Effector memory CD8-positive, alpha-beta T cell (primary cell): ENCODE measurements at places on chromosomes 6 and 20.

DNA sequence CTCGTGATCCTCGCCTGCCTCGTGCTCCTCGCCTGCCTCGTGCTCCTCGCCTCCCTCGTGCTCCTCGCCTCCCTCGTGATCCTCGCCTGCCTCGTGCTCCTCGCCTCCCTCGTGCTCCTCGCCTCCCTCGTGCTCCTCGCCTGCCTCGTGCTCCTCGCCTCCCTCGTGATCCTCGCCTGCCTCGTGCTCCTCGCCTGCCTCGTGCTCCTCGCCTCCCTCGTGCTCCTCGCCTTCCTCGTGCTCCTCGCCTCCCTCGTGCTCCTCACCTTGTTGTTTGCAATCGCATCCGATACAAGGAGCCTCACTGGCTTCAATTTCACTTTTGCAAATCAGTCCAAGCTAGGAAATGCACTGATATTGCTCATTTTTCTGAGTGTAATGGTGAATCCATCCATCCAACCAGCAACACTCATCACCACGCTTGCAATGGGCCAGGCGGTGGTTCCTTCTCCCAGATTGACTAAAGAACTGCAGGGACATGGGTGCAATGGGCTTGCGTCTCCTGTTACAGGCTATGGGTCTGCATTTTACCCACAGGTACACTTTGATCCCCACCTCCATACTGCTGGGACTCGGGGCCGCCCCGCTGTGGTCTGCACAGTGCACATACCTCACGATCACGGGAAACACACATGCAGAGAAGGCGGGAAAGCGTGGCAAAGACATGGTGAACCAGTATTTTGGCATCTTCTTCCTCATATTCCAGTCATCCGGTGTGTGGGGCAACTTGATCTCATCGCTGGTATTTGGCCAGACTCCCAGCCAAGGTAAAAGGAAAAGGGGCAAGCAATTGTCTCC, 4.6 kb downstream of the UNC93A start:
- DNase-seq = no peak

DNA sequence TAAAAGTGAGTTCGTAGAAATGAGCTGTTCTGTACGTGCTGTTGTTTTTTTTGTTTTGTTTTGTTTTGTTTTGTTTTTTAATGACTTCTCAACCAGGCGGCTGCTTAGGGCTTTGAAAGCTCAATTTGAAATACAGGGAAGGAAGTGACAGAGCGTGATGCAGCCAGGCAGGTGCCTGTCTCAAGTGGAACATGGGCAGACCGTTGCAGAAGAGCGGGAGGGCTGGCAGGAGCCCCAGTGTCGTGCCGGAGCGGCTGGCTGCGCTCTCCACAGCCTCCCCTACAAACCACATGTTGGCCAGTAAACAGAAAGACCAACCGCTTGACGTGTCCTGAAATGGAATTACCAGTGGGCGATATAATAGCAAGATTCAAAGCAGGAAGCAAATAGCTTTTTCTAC, 164.9 kb upstream of the RREB1 start:
- no peak for DNase-seq

- DNase-seq = no peak
Observed at GRCh38 chr6:16778521-16778920, 17.3 kb upstream of the ATXN1 start.

GRCh38 chr6:40997234-40997957, 41.6 kb downstream of the UNC5CL start:
- DNase-seq = no peak

DNA sequence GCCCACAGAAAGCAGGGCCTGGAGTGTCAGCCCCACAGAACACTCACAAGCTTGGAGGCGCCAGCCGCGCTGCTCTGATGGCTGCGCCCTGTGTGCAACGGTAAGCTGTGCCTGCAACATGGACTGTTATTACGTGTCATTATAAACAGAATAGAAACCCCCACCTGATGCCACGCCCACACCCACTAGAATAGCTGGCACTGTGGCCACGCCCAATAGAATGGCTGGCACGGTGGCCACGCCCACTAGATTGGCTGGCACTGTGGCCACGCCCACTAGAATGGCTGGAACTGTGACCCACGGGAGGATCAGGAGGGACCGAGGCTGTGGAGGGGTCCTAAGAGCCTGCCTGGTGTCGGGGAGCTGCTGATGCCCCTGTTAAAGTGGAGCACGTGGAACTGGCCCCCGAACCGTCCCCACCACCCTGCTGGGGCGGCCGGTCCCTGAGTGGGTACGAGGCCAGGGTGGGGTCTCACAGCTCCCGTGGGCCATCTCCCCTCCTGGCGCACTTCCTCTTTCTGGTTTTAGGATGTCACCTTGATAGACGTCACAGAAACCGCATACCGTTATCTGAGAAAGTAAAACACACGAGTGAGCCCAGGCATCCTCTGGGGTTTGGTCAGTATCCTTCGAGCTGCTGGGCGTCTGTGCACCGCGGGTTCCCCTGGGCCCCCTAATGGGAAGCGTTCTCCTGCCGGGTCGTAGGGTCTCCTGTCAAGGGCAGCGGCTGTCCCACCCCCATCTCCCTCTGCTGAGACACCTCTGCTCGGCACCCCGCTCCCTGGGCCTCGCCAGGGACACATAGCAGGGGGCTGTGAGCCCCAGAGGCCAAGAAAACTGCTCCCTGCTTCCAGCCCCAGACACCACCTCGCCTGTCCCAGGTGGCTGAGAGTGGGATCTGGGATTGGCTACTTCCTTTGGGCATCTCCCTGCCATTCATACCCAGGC, 25.4 kb downstream of the SLC17A9 start:
- DNase-seq = peak; percentile 85

- no peak for DNase-seq
Observed at GRCh38 chr6:138719744-138720143, 53.8 kb upstream of the CCDC28A start.

DNA sequence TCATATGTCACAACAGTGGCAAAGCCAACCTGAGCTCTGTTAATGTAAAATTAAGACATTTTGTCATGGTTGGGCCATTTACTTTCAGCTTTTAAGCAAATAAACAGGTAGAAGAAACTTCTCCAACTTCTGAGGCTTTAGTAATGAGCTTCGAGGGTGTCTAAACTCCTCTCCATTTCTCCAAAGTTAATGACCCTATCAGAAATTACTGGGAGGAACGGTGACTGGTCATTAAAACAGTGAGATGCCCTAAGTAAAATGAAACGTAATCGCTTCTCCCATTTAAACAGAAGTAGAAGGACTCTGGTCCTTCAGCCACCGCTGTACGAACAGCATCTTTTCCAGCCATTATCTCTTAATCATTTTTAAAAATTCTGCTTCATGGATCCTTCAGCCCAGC, 986.9 kb upstream of the MANEA start:
- no peak for DNase-seq

DNA sequence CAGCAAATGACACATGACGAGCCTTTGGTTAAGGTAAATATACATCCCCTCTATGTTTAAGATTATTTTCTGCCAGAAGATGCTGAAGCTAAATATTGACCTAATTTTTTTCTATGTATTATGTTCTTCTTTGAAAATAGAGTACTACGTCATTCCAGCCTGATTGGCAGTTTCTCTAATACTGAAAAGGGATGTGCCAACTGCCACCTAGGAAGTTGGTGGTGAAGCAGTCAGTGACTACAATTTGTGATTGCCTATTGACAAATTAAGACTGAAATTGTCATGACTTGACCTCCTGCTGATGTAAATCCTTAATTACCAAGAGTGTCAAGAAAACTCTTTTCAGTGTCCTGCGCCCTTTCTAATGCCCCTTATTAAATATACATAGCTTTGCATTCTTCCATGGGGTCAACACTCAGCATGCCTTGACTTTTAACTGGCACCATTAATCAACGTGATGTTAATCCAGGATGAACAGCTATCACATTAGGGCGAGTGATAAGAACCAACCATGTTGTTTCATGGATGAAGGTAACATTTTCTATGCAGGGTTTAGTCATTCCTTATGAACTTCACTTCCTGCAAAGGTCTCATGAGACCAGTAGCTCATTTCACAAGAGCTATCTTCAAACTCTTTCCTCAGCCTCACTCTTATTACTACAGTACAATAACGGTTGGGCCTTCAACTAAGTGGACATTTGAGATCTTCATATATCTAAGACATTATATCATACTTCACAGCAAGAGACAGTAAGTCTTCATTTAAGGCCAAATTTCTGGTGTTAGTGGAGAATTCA, 22.5 kb upstream of the SGK1 start:
- no peak for DNase-seq

DNA sequence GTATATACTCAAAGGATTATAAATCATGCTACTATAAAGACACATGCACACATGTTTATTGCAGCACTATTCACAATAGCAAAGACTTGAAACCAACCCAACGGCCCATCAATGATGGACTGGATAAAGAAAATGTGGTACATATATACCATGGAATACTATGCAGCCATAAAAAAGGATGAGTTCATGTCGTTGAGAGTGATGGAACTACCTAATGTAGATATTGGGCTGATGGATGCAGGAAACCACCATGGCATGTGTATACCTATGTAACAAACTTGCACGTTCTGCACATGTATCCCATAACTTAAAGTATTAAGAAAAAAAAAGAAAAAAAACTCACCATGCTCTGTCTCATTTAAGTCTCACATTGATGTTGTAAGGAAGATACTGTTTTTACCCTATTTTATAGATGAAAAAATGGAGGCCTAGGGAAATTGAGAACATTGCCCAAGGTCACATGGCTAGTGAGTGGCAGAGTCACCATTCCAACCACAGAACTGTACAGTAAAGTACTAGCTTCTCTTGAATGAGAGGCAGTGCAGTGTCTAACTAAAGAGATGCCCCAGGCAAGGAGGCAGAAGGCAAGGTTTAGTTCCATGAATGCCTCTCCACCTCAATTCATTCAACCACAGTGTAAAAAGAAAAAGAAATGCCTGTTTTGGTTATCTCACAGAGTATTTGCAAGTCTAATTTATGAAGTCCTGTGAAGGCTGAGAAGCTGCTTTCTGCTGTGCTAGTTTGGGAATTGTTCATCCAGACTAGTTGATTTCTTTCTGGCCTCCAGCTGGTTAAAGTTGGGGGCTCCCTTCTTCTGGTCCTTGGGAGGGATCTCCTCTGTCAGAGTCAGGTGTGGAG, 68.2 kb downstream of the FIG4 start:
- no peak for DNase-seq

DNA sequence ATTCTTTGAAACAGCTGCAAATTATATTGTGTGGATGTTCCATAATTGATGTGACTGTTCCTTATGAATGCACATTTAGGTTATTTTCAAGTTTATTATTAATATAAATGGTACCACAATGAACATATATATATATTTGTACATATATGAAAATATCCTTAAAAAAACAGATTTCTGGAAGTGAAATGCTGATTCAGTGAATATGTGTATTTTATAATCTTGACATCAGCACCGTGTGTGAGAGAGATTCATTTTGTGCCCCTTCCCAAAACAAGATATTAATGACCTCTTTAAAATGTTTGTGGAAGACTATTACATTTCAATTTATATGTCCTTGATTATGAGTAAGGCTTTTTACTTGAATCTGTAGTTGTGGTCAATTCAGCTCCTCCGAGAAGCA, 75.7 kb upstream of the PTPRT start:
- DNase-seq = no peak

DNA sequence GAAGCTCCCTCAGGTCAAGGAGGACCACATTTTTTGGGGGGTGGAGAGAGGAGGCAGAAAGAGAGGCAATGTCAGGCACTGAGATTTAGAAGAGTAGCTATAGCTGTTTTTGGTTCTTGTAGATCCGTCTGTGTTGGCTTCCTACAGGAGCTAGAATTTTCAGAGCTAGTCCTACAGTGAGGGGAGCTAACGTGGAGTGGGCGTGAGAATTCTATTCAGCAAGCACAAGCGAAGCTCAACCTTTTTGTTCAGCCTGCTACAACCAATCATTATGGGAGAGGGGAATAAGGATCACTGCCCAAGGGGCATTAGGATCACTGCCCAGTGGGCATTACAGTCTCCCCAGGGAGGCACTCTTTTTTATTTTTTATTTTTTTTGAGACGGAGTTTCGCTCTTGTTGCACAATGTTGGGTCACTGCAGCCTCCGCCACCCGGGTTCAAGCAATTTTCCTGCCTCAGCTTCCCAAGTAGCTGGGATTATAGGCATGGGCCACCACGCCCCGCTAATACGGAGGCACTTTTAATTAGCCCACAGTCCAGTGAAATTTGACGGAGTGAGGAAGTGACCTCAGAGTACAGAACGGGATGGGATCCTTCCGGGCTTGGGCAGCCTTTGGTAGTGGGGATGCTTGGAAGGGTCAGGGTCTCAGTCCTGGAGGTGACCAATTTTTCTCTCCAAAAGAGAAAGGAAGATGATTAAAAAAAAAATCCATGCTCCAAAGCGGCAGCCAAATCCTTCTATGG, 1.1 kb upstream of the PANK2 start:
- no peak for DNase-seq

DNA sequence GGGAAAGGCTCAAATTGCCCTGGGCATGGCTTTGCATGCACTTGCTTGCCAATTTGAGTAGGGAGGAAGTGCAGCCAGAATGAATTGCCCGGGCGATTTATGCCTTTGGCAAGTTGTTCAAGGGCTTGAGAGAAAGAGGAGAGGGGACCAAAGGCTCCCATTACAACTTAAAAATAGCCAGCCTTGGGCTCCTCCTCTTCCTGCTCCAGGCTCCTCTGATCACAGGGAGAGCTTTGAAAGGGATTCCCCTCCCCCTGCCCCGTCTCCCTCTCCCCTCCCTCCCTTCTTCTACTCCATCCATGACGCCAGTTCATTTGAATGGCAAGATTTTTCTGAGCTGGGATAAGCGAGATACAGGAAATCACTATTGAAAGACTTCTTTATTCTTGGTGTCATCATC, 304.9 kb upstream of the JAG1 start:
- DNase-seq = no peak

- no peak for DNase-seq
Observed at GRCh38 chr20:257419-257818, at the start of gene DEFB132. DEFB132 (plus strand) TSS chr20:257724; CDS start chr20:257779, 55 bp downstream.

DNA sequence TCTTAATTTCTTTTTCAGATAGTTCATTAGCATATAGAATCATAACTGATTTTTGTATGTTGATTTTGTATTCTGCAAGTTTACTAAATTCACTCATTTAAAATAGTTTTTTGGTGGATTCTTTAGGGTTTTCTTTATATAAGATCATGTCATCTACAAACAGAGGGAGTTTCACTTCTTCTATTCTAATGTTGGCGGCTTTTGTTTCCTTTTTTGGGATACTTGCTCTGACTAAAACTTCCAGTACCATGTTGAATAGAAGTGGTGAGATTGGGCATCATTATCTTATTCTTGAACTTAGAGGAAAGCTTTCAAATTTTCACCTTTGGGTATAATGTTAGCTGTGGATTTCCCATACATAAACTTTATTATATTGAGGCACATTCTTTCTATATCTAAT, 296.9 kb downstream of the BCKDHB start:
- DNase-seq = no peak

- no peak for DNase-seq
Observed at GRCh38 chr20:50645253-50646068, 45.9 kb downstream of the RIPOR3 start.
